ENCODE measurements at places on chromosomes 16 and 17.

- peak; percentile 49 for DNase-seq
Observed at GRCh38 chr16:64627781-64628180, 494.1 kb downstream of the CDH11 start.

GRCh38 chr17:50048146-50048720 lies 7.7 kb upstream of the ITGA3 start:
- no peak for DNase-seq

DNA sequence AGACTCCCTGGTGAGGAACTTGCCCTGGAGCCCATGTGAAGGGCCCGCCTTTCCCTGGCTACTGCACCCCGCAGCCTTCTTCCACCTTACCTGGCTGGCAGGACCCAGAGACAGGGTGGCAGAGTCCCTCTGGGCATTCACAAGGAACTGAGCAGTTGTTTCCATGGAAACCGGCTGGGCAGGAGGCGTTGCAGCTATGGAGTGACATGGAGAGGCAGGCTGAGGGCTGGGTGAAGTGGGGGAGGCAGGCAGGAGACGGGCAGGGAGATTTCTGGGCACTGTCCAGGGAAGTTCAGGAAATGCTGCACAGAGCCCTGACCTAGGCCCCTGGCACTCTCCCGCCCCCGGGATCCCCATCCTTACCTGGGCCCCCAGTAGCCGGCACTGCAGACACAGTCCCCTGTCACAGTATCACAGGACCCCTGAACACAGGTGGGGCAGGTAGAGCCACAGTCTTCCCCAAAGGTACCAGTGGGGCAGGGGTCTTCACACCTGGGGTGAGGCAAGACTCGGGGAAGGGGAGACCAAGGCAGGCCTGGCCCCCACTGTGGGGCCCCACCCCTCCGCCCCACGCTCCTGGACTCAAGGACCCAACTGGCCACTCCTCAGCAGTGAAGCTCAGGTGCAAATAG lies 5.9 kb downstream of the SCARF1 start:
- DNase-seq, result no peak

DNA sequence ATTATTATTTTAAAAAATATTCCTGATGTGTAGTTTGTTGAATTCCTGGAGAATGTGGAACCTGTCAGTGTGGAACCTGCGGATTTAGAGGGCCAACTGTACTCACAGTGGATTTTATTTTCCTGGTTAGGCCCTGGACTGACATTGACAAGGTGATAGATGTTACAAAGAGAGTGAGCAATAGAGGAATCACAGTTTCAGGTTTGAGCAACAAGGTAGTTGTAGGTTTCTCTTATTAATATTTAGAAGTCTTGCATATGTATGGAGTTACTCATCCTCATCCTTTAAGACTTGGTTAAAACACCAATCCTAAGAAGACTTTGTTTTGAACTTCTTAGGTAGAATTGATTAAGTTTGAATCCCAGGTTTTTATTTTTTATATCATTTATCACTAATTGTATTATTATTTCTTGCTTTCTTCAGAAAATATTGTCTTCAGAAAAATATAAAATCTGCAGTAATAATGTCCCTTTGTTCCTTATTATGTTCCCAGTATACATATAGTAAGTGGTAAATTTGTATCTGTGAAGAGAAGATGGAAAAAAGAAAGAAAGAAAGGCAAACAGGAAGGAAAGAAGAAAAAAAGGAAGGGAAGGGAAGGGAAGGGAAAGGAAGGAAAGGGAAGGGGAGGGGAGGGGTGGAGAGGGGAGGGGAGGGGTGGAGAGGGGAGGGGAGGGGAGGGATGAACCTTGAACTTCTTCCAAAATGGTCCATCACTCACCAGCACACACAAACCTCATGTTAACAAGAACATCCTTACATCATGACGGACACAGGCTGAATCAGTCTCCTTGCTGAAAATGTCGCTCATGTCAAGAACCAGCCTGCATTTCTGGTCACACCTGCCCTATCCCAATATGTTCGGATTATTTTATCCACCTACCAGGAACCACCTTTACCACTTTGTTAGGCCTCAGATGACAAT lies 867.2 kb downstream of the CDH11 start:
- DNase-seq, result no peak

DNA sequence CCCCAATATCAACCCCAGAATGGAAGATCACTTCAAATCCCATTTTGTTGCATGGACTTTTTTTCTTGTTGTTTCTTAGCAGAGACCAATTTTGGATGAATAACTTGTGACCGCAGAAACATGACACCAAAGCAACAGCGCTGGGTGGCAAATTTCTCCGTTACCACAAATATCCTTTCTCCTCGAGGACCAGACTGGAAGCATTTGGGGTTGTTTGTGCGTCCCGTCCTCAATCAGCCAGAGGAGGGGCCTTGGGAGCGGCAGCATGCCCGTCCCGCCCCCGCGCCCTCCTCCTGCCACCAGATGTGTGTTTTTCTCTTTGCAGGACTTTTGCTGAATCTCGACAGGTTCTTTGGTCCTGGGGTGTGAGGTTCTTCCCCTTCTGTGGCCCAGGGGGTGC lies 282.5 kb upstream of the FOXF1 start:
- DNase-seq, result peak; percentile 60
